ENCODE measurements at places on chromosomes 4 and X.

GRCh38 chr4:25088093-25088952 lies 57.6 kb upstream of the LGI2 start:
- DNase-seq: peak; percentile 45

DNA sequence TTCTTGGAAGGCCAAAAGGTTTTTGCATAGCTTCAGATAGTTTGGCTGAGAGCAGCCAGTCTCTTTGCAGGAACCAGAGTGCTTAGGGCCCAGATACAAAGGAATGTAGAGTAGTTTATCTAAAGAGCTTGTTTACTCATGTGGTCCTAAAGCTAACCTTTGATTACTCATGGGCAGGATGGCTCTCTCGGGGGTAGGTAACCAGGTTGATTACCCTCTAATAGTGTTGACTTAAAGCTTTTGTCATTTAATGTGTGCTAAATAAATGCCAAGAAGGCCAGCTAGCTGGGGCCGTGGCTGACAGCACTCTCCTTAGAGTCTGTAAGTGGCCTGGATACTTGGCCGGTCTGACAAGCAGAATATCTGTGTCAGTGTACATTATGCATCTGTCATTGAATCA lies 69.7 kb upstream of the MAGEB16 start:
- DNase-seq: no peak

DNA sequence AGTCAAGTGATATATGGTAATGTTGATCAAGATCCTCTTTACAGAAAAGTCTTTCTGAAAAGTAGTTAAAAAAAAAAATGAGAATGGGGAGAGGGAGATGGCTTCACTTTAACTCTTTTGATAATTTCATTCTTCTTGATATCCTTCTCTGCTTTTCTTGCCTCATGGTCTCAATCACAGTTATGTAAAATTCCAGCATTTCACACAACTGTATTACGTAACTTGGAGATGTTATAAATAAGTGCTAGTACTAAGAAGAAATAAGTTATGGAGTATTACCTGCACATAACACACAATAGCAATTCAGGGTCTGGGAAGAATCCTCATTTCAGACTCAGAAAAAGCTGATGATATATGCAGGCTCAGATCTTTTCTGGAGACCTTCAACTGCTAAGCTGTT lies 22.0 kb downstream of the RUFY3 start:
- DNase-seq: no peak

GRCh38 chrX:36950495-36951253 lies 57.5 kb upstream of the FAM47C start:
- DNase-seq: no peak

DNA sequence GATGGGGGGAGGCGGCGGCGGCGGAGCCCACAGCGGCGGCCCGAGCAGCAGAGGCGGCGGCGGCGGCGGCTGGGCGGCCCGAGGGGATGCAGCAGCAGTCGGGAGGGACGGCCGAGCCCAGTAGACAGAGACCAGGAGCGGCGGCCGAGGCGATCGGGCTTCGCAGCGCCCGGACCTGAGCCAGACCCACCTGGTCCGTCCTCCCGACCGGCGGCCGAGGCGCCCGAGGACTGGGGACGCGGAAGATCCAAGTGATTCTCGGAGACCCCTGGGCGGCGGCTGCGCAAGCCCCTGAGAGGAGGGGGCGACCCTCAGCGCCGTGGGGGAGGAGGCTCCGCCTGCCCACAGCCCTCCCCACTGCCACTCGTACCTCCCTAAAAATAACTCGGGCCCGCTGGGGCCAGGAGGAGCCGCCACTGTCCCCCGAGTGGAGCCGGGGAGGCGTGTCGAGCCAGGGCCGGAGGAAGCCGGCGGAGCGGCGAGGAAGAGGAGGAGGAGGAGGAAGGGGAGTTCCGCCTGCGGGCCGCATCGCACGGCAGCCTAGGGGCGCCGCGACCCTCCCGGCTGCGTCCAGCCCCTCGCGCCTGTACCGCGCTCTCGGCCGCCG lies 608 bp downstream of the RAPGEF2 start:
- no peak for DNase-seq

Measured in fibroblast of upper back skin (primary cell).